H9 (cell line): ENCODE measurements at places on chromosomes 4 and X.

DNA sequence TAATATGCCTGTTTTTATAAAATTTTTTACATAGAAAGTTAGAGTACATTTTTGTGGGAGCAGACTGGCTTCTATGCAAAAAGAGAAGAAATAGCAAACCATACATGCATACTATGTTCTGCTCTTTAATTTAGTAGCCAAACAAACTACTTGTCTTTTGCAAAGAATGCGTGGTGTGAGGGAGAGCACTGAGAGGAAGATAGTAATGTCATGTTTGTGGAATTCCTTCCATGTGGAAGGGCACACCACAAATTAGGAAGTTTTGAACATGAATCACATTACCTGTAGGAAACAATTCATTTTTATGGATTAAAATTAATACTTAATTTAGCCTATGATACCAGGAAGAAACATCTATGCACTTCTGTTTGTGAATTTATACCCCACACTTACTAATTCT is 1529.1 kb upstream of the ADGRL3 start:
- H3K4me3 ChIP-seq = no peak overlapping the region
- H3K27me3 ChIP-seq = no peaks in the 10 kb centered on the region
- no peak overlapping the region for H3K27ac ChIP-seq
- peaks cover 3% of the 10 kb centered on the region; the same call in 1 of the 2 replicates for H3K4me1 ChIP-seq

DNA sequence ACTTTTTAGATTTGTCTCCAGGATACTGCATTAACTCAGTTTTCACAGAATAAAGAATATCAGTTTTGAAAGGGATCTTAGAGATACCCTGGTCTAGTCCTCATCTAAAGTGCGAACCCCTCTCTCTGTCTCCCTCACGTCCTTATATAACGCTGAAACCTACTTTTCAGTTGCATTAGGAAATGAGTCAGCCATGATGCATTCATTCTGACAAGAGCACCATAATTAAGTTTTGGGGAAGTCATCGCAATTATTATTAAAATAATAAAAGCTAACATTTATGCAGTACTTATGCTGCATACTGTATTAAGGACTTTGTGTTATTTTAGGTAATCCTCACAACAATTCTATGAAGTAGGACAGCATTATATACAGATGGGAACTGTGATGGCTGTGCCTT is 116.1 kb downstream of the REELD1 start:
- H3K4me3 ChIP-seq = no peak overlapping the region
- H3K36me3 ChIP-seq = no peaks in the 10 kb centered on the region
- H3K27me3 ChIP-seq = no peaks in the 10 kb centered on the region
- H3K4me1 ChIP-seq = no peaks in the 10 kb centered on the region

DNA sequence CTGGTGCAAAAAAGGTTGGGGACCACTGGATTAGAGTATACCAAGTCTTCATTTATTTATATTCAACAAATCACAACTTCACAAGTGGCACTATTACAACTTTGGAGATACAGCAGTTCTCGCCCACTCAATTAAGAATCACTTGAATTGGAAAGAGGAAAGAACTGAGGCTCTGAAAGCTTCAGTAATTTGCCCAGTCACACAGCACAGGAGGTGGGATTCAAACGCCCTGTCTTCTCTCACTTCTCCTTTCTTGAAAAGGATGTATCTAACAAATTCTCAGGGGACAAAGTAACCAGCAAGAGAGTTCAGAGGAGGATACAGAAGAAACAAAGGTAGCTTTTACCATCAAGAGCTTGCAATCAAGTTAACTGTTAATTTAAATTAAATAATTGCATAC is 12.4 kb downstream of the SMIM14 start:
- no peaks in the 10 kb centered on the region; the same call in 1 of the 2 replicates for H3K4me1 ChIP-seq
- no peak for DNase-seq
- no peaks in the 10 kb centered on the region for H3K27me3 ChIP-seq

GRCh38 chr4:127995776-127996175 is 30.6 kb downstream of the ABHD18 start:
- H3K36me3 ChIP-seq = peaks cover 34% of the 10 kb centered on the region
- H3K27ac ChIP-seq = no peak overlapping the region
- H3K4me3 ChIP-seq = no peak overlapping the region; the same call in 2 of the 3 replicates
- no peaks in the 10 kb centered on the region for H3K4me1 ChIP-seq

DNA sequence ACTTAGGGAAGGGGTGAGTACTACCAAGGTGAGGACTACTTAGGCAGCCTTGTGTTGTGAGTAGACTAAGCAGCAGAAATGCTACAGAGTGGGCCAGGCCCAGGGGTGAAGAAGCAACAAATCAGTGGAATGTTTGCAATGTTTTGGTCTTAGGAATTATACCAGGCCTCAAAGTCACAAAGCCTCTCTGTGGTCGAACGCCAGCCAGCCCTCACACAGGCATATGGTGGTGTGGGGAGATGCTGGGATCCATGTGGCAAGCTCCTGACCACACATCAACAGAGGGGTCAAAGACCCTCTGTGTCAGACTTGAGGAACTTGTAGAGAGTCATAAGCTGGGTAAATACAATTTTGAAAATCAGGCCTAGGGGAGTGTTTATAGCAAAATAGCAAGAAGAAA is 153.8 kb upstream of the KLF3 start:
- H3K4me1 ChIP-seq = 0 out of 2 replicates have a peak, but pooled peaks cover 7% of the 10 kb centered on the region
- H3K4me3 ChIP-seq = no peak overlapping the region
- no peak for DNase-seq
- H3K27me3 ChIP-seq = no peaks in the 10 kb centered on the region

DNA sequence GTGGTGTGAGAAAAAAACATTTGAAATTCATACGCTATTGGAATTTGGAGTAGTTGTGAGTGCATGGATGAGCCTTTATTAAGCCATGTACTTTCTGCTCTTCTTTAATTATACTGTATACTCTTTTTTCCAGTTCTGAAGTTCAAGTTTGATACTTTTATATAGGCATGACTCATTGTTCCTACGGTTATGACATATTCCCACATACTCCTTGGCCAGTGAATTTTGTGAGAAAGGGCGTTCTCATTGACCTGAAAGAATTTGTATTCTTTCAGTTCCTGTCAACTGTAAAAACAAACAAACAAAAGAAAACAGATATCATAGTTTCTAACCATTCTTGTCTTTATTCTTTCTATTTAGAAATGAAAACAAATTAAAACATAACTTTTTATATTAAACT is 407.3 kb downstream of the MAPK10 start:
- no peak overlapping the region for H3K27ac ChIP-seq
- no peaks in the 10 kb centered on the region for H3K4me1 ChIP-seq
- H3K27me3 ChIP-seq = no peaks in the 10 kb centered on the region
- no peak for DNase-seq
- H3K4me3 ChIP-seq = no peak overlapping the region

DNA sequence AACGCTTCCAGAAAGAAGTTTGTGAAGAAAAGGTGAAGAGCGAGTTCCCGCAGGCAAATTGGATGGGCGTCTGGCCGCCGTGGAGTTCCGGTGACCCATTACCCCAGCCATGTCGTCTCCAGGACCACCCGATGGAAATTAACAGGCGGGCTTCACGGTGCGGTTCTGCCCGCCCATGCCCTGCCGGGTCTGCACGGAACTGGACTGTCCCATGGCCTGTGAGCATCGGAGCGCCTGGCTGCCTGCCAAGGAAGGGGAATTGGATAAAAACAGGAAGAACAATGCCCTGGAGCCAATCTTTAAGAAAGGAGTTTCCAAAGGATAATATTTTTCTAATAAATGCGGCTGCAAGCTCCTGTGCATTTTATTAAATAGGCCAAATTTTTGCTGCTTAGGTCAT is 319.8 kb upstream of the SLC7A11 start:
- no peaks in the 10 kb centered on the region for H3K27me3 ChIP-seq
- no peak for DNase-seq
- no peaks in the 10 kb centered on the region for H3K4me1 ChIP-seq
- no peak overlapping the region for H3K27ac ChIP-seq

DNA sequence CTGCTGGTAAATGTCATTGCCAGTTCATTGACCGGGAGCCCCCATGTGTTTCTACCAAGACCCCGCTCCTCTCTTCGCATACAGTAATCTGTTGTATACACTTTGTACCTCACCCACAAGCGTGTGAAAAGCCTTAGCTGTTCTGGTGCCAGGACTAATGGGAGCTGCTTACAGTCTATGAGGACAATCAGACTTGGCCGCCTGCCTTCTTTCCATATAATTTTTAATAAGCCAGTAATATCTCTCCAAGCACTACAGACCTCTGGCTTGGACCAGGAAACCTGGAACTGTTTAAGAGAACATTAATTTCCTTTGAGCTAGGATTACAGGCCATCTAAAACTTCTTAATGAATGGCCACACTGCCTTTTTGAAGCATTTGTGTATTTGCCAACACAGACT is 149.7 kb upstream of the MSX1 start:
- H3K27me3 ChIP-seq = no peaks in the 10 kb centered on the region
- no peak for DNase-seq
- H3K27ac ChIP-seq = no peak overlapping the region
- no peak overlapping the region for H3K4me3 ChIP-seq
- H3K36me3 ChIP-seq = no peaks in the 10 kb centered on the region
- no peaks in the 10 kb centered on the region for H3K4me1 ChIP-seq

DNA sequence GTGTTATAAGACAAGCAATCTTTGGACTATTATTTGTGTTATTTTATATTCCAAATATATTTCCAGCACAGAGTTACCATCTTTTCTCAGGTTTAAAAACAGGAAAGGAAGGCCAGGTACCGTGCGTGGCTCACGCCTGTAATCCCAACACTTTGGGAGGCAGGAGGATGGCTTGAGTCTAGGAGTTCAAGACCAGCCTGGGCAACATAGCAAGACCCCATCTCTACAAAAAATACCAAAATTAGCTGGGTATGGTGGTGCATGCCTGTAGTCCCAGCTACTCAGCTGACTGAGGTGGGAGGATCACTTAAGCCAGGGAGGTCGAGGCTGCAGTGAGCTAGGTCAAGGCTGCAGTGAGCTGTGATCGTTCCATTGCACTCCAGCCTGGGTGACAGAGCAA is 140.0 kb downstream of the POLA1 start:
- H3K27me3 ChIP-seq = no peaks in the 10 kb centered on the region
- H3K27ac ChIP-seq = no peak overlapping the region
- H3K36me3 ChIP-seq = peaks cover 29% of the 10 kb centered on the region
- H3K4me3 ChIP-seq = no peak overlapping the region

- no peak overlapping the region for H3K27ac ChIP-seq
- no peak overlapping the region for H3K4me3 ChIP-seq
- no peaks in the 10 kb centered on the region for H3K36me3 ChIP-seq
- peaks cover 12% of the 10 kb centered on the region; the same call in 1 of the 2 replicates for H3K27me3 ChIP-seq
- no peak for DNase-seq
Observed at GRCh38 chr4:1415681-1415981, 9.4 kb upstream of the NKX1-1 start.

DNA sequence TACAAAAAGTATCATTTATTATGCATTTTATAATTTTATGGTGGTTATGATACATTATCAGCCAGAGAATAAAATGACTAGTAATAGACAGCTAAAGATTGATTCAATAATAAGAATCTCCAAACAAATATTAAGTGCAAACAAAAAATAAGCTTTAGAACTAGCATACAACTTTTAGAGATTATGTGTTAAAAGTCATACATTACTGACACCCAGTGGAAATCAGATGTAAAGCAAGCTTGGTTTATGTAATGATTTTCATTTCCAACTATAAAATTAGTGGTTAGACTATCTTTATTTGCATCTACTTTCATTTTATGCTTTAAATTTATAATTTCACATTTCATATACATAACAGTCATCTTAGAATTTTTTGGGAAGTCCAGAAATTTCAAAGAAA is 57.7 kb downstream of the IL13RA2 start:
- no peaks in the 10 kb centered on the region for H3K36me3 ChIP-seq
- DNase-seq = no peak
- H3K4me1 ChIP-seq = no peaks in the 10 kb centered on the region; the same call in 1 of the 2 replicates
- no peaks in the 10 kb centered on the region for H3K27me3 ChIP-seq
- H3K27ac ChIP-seq = no peak overlapping the region

GRCh38 chrX:46587158-46587557 is 13.6 kb downstream of the CHST7 start:
- DNase-seq = no peak
- no peak overlapping the region for H3K27ac ChIP-seq
- no peak overlapping the region; the same call in 1 of the 2 replicates for H3K4me3 ChIP-seq
- peaks cover 3% of the 10 kb centered on the region; the same call in 2 of the 3 replicates for H3K36me3 ChIP-seq
- H3K27me3 ChIP-seq = no peaks in the 10 kb centered on the region; the same call in 1 of the 2 replicates
- H3K4me1 ChIP-seq = no peaks in the 10 kb centered on the region; the same call in 1 of the 2 replicates

DNA sequence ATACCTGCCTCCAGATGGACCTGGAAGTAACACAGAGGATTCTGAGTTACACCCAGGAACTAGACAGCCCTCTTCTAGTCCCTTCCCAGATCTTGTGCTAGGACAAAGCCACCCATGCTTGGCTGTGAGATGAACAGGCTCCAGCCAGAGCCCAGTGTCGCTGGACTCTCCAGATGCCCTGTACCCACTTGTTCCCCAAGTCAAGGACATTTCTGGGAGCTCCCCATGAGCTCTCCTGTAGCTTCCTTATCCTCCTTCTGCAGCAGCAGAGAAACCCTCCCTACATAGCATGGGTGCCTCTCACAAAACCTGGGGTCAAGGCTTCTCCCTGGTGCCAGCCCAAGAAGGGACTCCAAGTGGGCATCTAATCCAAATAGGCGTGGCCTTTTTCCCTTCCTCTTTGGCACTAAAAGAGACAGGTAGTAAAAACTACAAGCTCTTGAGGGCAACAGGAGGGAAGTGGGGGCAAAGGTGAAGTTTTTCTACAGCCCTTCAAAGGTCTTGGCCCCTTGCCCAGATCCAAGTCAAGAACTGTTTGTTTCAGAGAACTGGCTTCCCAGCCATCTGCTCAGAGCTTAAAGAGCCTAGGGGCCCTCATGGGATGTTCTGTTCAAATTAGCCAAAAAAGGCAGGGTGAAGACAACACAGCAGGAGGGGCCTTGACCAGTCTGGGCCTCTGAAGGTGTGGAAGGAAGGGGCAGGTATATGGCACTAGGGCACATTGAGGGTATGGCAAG is 8.5 kb upstream of the ERCC6L start:
- no peak overlapping the region for H3K27ac ChIP-seq
- no peaks in the 10 kb centered on the region for H3K4me1 ChIP-seq
- no peaks in the 10 kb centered on the region; the same call in 2 of the 3 replicates for H3K36me3 ChIP-seq

DNA sequence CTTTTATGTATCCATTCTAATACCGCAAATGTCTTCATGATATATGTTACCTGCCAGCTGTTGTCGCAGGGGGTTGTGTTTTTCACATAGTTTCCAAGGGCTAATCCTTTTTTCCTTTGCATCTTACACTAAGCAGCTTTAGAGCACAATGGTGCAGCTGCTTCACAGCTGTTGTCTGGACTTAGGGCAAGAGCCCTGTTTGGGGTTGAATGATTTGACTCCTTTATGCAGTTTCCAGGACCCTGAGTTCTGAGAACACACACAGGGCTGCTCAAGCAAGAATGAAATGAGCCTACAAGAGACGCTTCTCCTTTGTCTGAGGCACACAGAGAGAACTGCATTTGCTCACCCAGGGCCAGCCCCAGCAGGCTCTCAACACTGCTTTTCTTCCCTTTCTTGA is 20.2 kb downstream of the CCNG2 start:
- H3K27ac ChIP-seq = no peak overlapping the region
- H3K4me3 ChIP-seq = peak overlapping the region; percentile 36; the same call in 2 of the 3 replicates
- DNase-seq = no peak
- H3K27me3 ChIP-seq = peaks cover 13% of the 10 kb centered on the region; the same call in 1 of the 2 replicates
- H3K4me1 ChIP-seq = no peaks in the 10 kb centered on the region

DNA sequence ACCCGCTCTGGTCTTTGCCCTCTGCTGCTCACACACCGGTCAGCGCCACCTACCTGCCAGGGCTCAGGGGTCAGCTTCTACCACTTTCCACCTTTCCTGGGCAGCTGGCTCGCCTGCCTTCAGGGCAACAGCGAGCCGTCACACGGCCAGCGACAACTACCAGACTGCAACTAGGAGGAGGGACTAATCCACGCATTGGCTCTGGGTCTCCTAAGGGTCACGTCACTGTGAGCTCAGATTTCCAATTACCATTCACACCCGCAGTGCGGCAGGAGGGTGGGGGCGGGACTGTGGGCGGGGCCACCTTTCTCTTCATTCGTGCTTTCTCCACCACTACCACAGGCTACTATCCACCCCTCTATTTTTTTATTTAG is at the start of gene BEX5:
BEX5 (minus strand) TSS at position 172 of the 374 bp plus-strand sequence. CDS start 1,712 bp downstream, outside the sequence.
- H3K4me3 ChIP-seq = peak within 1 kb of the TSS; percentile 91
- no peak within 1 kb of the TSS for H3K27ac ChIP-seq
- no peaks in the 10 kb centered on the region for H3K36me3 ChIP-seq
- H3K4me1 ChIP-seq = no peaks in the 10 kb centered on the region
